HCEC 1CT (cell line): ENCODE measurements at places on chromosomes 4 and X.
A peak's percentile ranks its signal among the peaks of the same experiment; 100 is the strongest.

- DNase-seq, result no peak
These were observed 387.5 kb downstream of the PDGFC start for GRCh38 chr4:156584100-156584499.

DNA sequence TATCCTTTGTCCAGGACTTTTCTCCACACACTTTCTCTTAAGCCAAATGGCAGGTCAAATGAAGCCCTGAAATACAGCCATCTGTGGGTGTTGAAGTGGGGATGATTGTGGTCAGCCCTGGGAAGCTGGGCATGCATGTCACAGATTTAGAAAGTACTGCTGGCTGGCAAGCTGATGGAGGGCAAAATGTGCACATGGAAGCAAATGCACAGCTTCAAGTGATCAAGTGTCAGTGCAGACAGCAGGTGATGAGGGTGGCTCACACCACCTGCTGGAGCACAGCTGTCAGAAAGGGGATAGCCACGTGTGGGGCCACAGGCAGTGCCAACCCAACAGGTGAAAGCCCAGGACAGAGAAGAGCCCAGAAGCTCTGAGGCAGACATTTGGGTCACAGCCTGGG is 40.3 kb upstream of the ATXN3L start:
- no peak for DNase-seq

DNA sequence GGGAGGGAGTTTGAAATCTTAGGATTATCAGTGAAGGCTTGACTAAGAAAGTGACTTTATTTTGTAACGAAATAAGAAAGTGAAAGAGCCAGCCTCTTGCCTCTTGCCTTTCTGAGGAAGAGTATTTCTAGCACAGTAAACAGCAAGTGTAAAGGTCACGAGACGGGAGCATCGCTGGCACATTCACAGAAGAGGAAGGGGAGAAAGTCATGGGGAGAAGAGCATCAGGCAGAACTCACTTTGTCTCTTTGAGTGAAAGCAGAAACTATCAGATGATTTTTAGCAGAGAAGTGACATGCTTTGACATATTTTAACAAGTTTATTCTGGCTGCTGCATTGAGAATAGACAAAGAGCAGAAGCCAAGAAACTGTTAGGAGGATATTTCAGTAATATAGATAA is 313.8 kb downstream of the CAMK2D start:
- no peak for DNase-seq

GRCh38 chr4:47533689-47534347 is 48.7 kb downstream of the ATP10D start:
- DNase-seq, result no peak

- DNase-seq, result no peak
These were observed 26.2 kb downstream of the ZNF827 start for GRCh38 chr4:145912376-145912775.

- DNase-seq, result peak; percentile 36
These were observed 76.4 kb downstream of the CLCN4 start for GRCh38 chrX:10233173-10233572.

- no peak for DNase-seq
These were observed 63.0 kb upstream of the HHIP start for GRCh38 chr4:144582975-144583374.
